Cortex of kidney (tissue), 1 donor: ENCODE measurements at places on chromosomes 7 and 10.

- DNase-seq: no peak
These were observed 1.8 kb upstream of the TTYH3 start for GRCh38 chr7:2629746-2630681.

GRCh38 chr10:104297697-104298660 lies 29.0 kb downstream of the GSTO2 start:
- no peak for DNase-seq

DNA sequence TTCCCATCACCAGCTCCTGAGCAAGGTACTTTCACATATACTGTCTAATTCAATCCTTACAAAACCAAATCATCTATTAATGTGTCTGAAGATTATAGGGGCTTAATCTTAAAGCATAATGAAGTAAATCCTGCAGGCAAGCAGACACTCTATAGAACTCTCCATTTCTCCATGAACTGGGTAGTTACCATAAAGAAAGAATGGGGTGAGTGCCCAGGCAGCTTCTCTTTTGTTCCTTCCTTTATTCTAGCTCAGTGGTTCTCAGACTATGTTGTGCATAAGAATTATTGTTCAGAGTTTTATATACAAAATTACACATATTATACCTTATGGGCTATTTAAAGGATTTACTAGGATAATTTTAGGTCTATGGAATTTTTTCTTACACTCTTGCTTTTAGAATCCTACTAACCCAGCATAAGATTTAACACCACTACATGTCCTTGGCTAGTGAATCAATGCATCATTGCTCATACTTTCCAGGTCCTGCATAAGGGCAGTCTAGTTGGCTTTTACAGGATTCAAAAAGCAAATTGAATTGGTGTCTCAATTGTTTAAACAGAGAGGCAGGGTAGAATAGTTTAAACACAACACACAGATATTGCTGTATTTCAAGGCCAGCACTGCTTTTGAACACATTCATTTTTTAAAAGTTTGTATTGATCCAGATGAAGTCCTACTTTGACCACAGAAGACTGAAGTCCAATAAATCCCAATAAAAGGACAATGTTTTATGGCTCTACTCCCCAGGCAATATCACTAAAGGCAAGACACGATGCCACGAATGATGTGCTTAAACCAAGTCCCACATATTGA lies 12.9 kb downstream of the SGCE start:
- DNase-seq: no peak

GRCh38 chr7:17009007-17009719 lies 127.4 kb upstream of the AGR3 start:
- no peak for DNase-seq

- DNase-seq: no peak
These were observed 36.3 kb upstream of the EXOC6 start for GRCh38 chr10:92811986-92812385.

- no peak for DNase-seq
These were observed 832 bp upstream of the TIAL1 start for GRCh38 chr10:119597405-119598186.

DNA sequence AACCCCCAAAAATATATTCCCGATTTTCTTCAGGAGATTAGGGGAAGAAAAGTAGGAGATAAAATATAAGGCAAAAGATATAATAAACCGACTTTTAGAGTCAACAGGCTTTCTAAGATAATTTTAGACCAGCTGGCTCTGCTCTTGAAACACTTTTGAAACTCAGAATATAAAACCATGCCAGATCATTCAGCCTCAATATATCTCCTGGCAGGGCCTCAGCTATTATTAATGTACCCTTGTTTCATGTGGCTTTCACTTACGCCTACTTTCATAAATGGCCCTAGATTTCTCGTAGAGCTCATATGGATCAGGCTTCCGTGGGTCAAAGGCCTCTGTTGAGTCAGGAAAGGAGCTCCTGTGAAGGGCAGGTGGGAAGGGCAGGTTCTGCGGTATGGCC lies 396.0 kb downstream of the PHTF2 start:
- no peak for DNase-seq

GRCh38 chr10:81179805-81180452 lies 642.2 kb downstream of the SH2D4B start:
- DNase-seq: no peak

DNA sequence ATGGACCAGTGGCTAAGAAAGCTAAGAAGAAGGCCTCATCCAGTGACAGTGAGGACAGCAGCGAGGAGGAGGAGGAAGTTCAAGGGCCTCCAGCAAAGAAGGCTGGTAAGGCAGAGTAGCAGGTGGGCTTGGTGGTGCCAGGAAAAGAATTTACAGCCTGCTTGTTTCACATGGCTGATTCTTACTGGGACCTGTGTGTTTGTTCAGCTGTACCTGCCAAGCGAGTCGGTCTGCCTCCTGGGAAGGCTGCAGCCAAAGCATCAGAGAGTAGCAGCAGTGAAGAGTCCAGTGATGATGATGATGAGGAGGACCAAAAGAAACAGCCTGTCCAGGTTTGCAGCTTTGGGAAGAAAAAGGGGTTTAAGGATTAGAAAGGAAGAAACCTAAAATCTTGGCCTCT lies 5.0 kb downstream of the NOLC1 start:
- no peak for DNase-seq

GRCh38 chr7:71303566-71303965 lies 171.6 kb downstream of the GALNT17 start:
- no peak for DNase-seq

DNA sequence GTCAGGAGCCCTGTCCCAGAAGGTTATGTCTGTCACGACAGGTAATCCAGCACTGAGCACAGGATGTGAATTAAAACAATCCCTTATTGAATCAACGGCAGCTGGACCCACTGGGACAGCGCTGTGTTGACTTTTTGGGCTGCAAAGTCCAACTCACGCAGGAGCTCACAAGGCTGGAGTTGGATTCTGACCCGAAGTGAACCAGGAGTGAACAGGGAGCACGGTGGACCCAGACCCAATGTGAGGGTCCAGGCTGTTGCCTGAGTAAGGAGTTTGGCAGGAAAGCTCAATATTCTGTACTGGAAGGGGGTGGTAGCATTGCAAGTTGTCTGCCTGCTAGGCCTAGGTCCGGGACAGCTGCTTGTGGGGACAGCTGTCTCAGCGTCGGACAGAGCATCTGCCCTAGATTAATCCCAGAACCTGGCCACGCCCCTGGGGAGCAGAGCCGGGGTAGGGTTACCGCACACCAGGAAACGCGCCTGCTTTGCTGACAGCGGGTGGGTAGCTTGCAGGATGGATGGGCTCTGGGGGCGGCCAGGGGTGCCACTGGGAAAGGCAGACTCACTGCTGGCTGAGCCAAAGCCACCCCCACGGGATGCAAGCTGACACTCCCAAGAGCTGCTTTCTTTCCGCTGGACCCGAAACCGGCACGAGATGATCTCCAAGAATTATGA lies 24.0 kb downstream of the COL26A1 start:
- DNase-seq: no peak

DNA sequence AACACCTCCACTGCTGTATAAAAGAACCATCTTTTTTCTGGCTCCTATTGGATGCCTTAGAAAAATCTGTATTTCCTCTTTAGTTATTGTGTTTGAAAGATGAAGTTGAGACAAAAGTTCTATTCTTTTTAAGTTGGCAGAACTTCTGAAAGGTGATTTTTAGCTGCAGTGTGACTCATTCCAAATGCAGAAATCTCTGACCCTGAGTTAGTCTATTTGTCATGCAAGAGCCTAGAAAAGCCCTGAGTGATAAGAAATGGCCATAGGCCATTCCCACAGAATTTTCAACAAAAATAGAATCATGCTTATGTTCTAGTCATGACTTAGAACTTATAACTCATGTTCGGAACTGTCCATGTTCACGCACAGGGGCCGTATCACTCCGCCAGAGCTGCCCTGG lies 89.1 kb downstream of the EGFR start:
- no peak for DNase-seq

- no peak for DNase-seq
These were observed 393.8 kb downstream of the DNAJB6 start for GRCh38 chr7:157730614-157731013.

- no peak for DNase-seq
These were observed 116.2 kb downstream of the BAMBI start for GRCh38 chr10:28793482-28793881.
